Endodermal cell (in vitro differentiated cells): ENCODE measurements at places on chromosomes 4 and X.

- H3K4me1 ChIP-seq = peaks cover 6% of the 10 kb centered on the region
- no peak overlapping the region for H3K4me3 ChIP-seq
- H3K27me3 ChIP-seq = no peaks in the 10 kb centered on the region
- H3K27ac ChIP-seq = no peak overlapping the region
- no peaks in the 10 kb centered on the region for H3K36me3 ChIP-seq
- DNase-seq = no peak
Measured at GRCh38 chr4:121709766-121710405, 13.1 kb upstream of the ANXA5 start.

GRCh38 chr4:106694232-106694631, 325.7 kb upstream of the GIMD1 start:
- no peak overlapping the region for H3K27ac ChIP-seq
- H3K4me3 ChIP-seq = no peak overlapping the region
- no peaks in the 10 kb centered on the region for H3K27me3 ChIP-seq

DNA sequence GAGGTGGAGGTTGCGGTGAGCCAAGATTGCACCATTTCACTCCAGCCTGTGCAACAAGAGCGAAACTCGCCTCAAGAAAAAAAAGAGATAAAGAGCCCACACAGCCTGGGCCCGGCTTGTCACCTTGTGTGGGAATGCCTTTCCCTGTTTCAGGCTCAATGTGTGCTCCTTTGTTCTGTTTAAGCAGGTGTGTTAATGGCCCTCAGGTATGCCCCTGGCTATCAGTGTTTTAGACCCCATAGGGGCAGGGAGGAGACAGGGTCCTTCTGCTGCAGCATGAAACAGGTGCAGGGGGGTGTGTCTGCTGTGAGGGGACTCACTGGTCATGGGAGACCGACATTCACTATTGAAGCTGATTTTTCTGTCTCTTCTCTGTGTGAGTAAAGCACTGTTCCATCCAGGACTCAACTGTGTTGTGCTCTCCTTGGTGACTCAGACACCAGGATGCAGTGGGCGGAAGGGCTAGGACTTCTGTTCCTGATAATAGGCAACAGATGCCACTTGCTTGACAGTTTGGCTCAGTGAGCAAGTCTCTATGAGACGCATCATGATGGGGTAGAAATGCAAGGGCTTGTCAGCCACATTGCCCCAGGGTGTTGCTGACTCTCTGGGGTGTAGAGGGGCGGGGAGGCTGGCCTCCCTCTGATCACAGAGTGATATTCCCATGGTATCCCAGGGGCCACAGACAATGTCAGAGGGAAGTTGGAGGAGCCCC, 15.6 kb upstream of the LAP3 start:
- no peaks in the 10 kb centered on the region for H3K27me3 ChIP-seq
- H3K4me1 ChIP-seq = no peaks in the 10 kb centered on the region
- no peak overlapping the region for H3K27ac ChIP-seq
- no peak overlapping the region for H3K4me3 ChIP-seq

- H3K27ac ChIP-seq = no peak overlapping the region
- H3K4me3 ChIP-seq = no peak overlapping the region
- no peak for DNase-seq
Measured at GRCh38 chrX:110519906-110520452, 161.3 kb downstream of the RTL9 start.

GRCh38 chr4:54228546-54228945, 547 bp upstream of the PDGFRA start:
- H3K36me3 ChIP-seq = no peaks in the 10 kb centered on the region
- peaks cover 12% of the 10 kb centered on the region for H3K4me1 ChIP-seq
- no peak for DNase-seq
- H3K27me3 ChIP-seq = peaks cover 93% of the 10 kb centered on the region
- H3K4me3 ChIP-seq = peak overlapping the region; percentile 84

GRCh38 chr4:48931459-48931858, 24.9 kb upstream of the OCIAD2 start:
- H3K36me3 ChIP-seq = no peaks in the 10 kb centered on the region
- H3K27me3 ChIP-seq = no peaks in the 10 kb centered on the region
- H3K4me3 ChIP-seq = no peak overlapping the region
- no peak for DNase-seq
- no peaks in the 10 kb centered on the region for H3K4me1 ChIP-seq

GRCh38 chr4:79030973-79031372, 91.7 kb upstream of the PAQR3 start:
- no peak for DNase-seq
- H3K27me3 ChIP-seq = no peaks in the 10 kb centered on the region
- no peaks in the 10 kb centered on the region for H3K36me3 ChIP-seq

- DNase-seq = peak; percentile 81
- H3K27me3 ChIP-seq = no peaks in the 10 kb centered on the region
- peaks cover 17% of the 10 kb centered on the region for H3K36me3 ChIP-seq
- no peaks in the 10 kb centered on the region for H3K4me1 ChIP-seq
- no peak overlapping the region for H3K4me3 ChIP-seq
- no peak overlapping the region for H3K27ac ChIP-seq
Measured at GRCh38 chr4:150960818-150961217, 54.3 kb downstream of the LRBA start.

DNA sequence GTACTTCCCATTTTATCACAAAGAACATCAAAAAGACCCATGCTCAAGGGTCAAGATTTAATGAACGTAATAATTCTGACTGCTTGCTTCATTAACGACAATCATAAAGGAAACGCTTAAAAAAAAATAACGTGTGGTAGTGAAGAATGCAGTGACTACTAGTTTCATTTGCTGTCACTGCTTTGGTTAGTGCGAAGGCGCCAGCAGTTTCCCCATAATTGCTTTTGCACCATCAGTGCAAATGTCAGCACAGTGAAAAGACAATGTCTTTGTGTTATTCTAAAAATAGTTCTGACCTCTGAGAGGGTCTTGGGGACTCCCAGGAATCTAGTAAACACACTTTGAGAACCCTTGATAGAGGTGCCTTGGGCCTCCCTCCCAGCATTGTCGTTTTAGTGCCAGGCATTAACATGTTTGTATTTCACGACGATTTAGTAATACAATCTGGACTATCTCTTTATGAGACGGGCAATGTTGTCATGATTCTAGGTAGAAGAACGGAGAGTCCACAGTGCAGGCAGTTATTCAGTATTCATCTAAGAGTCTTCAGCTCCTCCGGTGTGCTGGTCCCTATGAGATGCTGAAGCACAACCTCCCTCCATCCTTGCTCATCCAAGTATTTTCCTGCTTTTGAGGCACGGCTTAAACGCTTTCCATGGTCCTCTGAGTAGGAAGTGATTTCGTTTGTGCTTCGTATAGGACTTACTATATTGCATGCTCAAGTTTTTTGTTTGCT, 71.0 kb downstream of the AFF1 start:
- peak overlapping the region; percentile 99 for H3K27ac ChIP-seq
- DNase-seq = no peak
- H3K27me3 ChIP-seq = no peaks in the 10 kb centered on the region
- no peaks in the 10 kb centered on the region for H3K36me3 ChIP-seq
- H3K4me3 ChIP-seq = peak overlapping the region; percentile 98
